ENCODE measurements at places on chromosomes 2 and 18.

DNA sequence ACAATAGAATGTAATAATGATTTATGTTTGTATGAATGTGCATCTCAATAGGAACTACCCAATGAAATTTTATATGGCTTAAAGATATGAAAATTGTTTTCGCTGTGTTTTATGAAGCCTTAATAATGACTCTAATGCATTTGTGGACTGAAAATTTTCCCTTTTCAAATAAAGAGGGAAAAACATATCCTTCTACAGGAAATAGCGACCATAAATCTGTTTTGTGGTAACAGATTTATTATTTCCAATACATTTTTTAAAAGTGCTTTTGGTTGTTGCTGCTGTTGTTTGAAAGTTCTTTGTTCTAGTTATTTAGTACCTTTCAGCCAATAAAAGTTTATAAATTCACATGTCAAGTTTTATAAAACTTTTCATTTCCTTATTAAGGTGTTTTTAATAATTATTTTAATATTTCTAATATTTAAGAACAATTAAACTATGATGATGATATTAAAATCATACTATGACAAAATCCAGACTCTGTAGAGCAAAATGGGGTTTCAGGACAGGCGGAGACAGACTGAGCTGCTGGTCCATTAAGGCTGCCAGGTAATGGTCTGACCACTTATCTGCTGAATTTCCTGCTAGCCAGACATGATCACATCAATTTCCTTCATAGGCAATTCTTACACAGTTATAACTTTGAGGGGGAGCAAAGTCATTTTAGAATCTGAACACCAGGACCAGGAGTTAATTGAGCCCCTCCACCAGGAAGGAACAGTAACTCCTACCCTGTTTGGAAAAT lies 65.7 kb upstream of the NEUROD1 start:
- DNase-seq = no peak

- DNase-seq = no peak
Observed at GRCh38 chr2:173291412-173291811, 63.3 kb upstream of the CDCA7 start.

GRCh38 chr18:45588376-45589355 lies 26.6 kb upstream of the SLC14A2 start:
- DNase-seq = no peak

DNA sequence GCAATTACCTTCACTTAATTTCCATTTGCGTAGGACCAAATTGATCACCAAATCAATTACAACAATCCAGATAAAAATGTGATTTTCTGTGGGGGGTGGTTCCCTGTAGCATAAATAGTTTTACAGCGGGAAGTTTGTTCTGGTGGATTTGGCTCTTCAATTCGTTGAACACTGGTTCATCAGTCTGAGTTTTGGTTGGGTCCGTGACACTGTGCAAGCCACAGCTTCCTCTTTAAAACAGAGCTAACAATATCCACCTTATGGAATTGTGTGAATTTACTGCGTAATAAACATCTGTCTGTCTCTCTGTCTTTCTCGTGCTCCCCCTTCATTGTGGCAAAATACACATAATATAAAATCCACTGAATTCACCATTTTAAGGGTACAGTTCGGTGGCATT lies 310.8 kb downstream of the TGIF1 start:
- DNase-seq = no peak

- DNase-seq = no peak
Observed at GRCh38 chr18:35032113-35032512, 9.1 kb upstream of the MAPRE2 start.
